Activated CD8-positive, alpha-beta memory T cell treated with anti-CD3 and anti-CD28 coated beads for 4 hours (primary cell): ENCODE measurements at places on chromosomes 3 and 15.
A peak's percentile ranks its signal among the peaks of the same experiment; 100 is the strongest.

DNA sequence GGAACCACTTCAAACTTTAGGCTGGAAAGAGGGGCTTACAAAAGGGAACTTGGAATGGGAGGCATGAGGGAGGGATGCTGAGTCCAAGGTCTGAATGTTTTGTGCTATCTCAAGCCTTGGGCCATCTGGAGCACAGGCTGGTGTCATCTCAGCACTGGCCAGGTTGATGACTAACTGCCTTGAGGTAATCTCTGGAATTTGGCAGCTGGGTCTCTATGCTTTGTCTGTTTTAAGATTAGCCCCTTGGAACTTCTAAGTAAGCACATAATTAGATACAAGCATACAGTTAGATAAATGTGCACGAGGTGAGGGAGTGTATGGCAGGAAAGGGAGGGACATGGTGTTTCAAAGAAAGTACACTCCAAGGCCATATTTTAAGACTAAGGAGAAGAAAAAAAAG lies 252.4 kb upstream of the CCDC54 start:
- DNase-seq: no peak

- no peak for DNase-seq
Observed at GRCh38 chr3:46481636-46482035, 16.1 kb upstream of the RTP3 start.

- no peak for DNase-seq
Observed at GRCh38 chr15:68206711-68207151, 1.6 kb upstream of the CALML4 start.

- DNase-seq: no peak
Observed at GRCh38 chr3:194296454-194297263, 54.5 kb downstream of the CPN2 start.

GRCh38 chr3:183061391-183062172 lies 37.7 kb downstream of the MCCC1 start:
- no peak for DNase-seq

DNA sequence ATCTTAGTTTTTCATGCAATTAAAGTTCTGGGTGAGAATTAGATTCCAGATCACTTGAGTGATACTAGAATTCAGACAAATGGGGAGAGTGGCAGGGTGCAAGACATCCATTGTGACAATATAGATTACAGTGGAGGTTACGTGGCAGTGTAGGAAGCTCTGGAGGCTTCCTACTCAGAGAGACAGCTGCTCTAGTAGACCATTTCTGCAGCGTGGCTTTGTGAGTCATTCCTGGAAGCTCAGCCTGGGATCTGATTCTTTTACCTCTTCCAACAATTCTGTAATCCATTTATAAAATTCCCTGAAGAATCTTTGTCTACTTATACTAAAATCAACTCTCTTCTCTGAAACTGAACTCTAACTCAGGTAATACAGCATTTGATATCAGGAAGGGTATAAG lies 90.4 kb upstream of the ASB14 start:
- no peak for DNase-seq

- no peak for DNase-seq
Observed at GRCh38 chr3:197181741-197182140, 116.7 kb downstream of the DLG1 start.

GRCh38 chr3:39960515-39961191 lies 151.2 kb downstream of the MYRIP start:
- no peak for DNase-seq

DNA sequence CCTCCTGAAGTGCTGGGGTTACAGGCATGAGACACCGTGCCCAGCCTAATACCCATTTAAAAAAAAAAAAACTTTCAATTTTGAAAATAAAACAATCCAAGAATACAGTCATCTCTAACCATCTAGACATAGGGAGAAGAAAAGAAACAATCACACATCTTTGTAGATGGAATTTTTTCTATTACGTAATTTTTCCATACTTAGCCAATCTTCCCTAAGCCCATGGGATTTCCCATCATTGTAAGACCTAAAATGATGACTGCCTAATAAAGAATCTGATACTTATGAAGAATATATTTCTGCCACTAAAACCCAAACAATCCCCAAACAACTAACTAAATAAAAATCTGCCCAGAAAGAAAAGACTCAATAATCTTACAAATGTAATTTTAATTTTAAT lies 88.7 kb downstream of the CBLB start:
- DNase-seq: no peak

DNA sequence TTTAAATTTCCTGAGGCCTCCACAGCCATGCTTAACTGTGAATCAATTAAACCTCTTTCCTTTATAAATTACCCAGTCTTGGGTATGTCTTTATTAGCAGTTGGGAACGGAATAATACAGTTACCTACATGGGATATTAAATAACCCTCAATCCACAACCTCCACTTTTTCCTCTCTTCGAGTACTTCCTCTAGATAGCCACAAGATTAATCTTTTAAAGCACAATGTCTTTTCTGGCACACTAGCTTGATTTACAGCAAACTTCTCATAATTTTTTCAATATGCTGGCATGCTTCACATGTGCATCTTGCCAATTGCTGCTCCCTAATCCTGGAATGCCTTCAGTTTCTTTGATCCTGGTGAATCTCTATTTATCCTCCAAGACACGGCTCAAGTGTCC lies 92.2 kb downstream of the P2RY1 start:
- no peak for DNase-seq

- peak; percentile 17 for DNase-seq
Observed at GRCh38 chr15:80803580-80804525, 24.7 kb downstream of the CEMIP start.

GRCh38 chr3:133644768-133645167 lies 17.0 kb downstream of the TOPBP1 start:
- no peak for DNase-seq

- no peak for DNase-seq
Observed at GRCh38 chr3:71356265-71356664, 227.3 kb downstream of the FOXP1 start.

GRCh38 chr15:40731034-40731433 lies 24.0 kb downstream of the RMDN3 start:
- no peak for DNase-seq

DNA sequence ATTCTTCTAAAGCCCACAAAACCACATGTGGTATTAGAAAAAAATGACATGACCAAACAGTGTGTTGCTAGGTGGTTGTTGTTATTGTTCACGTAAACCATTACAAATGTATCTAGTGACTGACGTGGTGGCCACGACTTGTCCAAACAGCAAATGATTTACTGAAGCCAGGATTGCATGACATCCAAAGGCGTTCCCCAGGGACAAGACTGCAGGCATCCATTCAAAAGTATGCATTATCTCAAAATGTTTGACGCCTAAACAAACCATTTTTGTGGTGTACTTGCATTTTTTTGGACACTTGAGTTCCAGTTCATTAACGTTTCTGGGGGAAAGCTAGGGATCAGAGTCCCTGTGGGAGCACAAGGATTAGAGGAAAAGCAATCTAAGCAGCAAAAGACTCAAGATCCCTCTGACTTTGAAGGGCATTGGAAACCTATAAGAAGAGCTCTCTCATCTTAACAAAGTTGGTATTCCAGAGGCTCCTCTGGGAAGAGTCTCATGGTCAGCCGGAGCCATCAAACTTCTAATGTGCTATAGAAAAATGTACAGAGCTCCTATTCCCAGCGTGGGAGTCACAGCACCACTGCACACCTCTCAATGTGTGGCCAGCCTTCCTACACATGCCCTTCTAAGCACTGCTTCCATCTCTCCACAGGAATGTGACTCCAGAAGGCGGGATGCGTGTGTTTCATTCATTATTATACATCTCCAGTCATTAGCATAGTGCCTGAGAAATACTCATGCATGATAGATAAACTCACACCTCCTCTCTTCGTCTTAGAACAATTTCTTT lies 62.9 kb downstream of the FBN1 start:
- no peak for DNase-seq

- no peak for DNase-seq
Observed at GRCh38 chr3:123163141-123163540, 38.6 kb upstream of the SEC22A start.

- no peak for DNase-seq
Observed at GRCh38 chr15:69871511-69872134, 226.1 kb downstream of the TLE3 start.

GRCh38 chr15:92914768-92915221 lies 14.7 kb downstream of the CHD2 start:
- DNase-seq: no peak

- DNase-seq: no peak
Observed at GRCh38 chr15:65132878-65133547, 595 bp downstream of the PDCD7 start.

DNA sequence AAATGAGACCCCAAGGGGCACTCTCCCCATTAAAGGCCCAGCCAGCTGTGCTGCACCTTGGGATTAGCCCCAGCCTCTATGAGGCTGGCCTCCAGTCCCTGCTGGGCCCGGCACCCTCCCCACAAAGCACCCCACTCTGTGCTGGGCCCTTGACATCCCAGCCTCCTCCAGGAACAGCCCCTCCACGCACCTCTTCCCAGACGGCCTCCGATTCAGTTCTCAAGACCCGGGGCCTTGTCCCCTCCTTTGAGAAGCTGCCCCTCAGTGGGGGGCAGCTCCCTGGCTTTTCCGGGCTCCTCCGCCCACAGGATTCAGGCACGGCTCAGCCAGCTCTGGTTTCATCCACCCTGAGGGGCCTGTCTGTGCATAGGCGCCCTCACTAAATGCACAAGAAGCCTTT lies 144.1 kb downstream of the LRRK1 start:
- no peak for DNase-seq

DNA sequence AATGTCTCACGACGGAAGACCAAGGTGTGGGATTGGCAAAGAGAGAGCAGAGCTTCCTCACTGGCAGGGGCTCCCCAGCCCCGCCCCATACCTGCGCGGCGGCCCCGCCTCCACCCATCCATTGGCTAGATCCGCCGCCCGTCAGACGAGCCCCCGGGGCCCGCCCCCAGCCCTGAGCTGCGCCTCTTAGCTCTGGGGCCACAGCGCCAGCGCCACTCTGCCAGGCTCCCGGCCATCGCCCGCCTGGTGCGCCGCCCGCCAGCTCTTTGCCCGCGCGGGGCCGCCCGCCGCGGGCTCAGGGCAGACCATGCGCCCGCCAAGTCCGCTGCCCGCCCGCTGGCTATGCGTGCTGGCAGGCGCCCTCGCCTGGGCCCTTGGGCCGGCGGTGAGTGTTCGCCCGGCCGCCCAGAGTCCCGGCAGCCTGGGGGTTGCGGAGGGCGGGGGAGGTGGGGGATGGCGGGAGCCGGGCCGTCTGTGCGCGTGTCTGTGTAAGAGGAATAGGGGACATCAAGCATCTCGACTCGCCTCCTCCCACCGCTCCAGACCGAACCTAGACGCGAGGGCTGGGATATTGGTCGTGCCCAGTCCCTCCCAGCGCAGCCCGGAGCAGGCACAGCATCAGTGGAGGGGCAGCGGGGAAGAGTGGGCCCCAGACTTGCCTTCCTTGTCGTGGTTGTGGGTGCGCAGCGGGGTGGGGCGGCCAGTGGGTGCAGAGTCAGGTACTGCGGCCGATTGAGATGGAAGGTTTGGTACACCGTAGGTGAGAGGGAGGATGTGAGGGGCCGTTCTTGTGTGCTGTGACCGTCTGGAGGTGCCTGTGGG lies at the start of gene VIPR1:
VIPR1 (plus strand) TSS at position 215 of the 822 bp plus-strand sequence; CDS start at position 308, 93 bp downstream.
- DNase-seq: peak; percentile 80
